ENCODE measurements at places on chromosomes 11 and 22.

- no peak for DNase-seq
Observed at GRCh38 chr22:40412441-40412840, 42.0 kb downstream of the SGSM3 start.

- no peak for DNase-seq
Observed at GRCh38 chr22:47444746-47445065, 682.3 kb downstream of the TBC1D22A start.

DNA sequence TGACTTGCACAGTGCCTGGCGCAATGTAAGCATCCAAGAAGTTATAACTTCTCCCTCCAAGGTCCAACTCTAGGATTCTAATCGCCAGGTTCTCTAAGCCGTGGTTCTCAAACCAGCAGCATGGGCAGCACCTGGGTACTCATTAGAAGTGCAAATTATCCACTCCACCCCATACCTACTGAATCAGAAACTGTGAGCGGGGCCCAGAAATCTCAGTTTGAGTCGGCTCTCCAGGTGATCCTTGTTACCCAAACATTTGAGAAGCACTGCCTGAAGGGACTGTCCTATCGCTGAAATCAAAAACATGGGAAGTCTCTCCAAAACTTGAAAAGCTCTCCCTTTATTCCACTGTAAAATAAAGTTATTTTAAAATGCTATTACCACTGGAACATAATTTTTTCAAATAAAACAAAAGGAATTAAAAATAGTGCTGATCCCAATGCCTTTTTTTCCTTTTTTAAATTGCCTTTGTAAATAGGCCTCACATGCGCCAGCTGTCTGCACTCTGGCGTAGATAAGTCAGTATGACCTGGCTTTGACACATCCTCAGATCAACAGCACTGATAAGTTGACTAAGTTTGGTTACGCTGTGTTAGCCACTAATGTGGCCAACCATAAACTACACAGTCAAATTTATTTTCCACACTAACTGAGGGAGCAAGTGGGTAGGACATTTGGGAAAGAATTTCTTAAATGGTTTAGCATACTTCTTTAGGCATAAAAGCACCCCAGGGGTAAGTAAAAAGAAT is 8.4 kb upstream of the CTR9 start:
- DNase-seq = no peak

- no peak for DNase-seq
Observed at GRCh38 chr11:2666828-2667570, 32.8 kb downstream of the KCNQ1OT1 start.

DNA sequence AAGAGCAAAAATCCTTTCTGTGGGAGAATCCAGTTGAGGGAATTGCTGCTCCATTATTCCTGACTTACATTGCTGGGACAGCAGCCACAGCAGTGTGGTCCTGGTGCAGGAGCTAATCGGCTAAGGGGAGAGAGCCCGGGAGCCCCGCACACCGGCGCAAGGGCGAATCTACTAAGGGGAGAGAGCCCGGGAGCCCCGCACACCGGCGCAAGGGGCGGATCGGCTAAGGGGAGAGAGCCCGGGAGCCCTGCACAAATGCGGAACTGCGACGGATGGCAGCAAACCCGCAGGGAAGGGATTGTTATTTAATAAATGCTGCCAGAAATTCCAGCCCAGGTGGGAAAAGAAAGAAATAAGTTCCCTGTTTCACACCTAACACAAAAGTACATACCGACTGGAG is 43.5 kb downstream of the TPCN2 start:
- DNase-seq = no peak

- no peak for DNase-seq
Observed at GRCh38 chr22:36191106-36191836, 10.3 kb downstream of the APOL4 start.

GRCh38 chr11:14908214-14908880 is 16.3 kb upstream of the CYP2R1 start:
- no peak for DNase-seq

- DNase-seq = no peak
Observed at GRCh38 chr11:1695548-1696108, 1.4 kb upstream of the KRTAP5-6 start.

DNA sequence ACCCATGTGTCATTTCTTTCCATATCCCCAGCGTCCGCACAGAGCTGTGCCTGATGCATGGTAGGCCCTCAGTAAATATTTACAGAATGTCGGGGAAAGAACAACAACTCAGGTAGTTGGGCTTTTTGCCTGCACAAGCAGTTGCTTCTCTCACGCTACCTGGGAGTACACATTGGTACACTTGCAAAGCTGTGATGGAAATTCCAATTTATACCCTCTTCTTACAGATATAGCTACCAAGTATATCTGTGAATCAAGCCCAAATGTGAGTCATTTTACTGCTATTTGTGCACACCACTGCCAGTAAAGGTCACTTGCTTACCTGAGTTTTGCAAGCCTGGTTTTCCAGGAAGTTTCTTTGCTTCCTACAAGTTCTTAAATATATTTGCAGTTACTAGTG is 333.0 kb upstream of the NARS2 start:
- DNase-seq = no peak

GRCh38 chr11:123800036-123800435 is 6.1 kb downstream of the OR6M1 start:
- no peak for DNase-seq

DNA sequence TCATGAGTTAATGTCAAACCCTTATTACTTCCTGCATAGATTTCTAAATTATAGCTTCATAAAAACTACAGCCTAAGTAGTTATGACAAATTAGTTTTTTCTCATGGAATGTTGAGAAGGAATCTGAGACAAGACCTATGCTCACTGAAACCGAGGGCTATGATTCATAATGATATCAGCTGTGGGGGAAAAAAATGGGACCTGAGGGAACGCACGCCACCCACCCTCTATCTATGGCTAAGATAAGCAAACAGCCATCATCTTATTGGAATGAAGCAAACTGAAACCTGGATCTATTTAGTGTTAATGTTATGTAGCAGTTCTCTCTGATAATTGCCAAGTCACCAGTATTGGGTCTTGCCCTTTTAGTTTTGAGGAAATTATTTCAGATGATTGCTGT is 906.9 kb upstream of the RAG2 start:
- DNase-seq = no peak
